ENCODE measurements at places on chromosomes 12 and 14. TPM values are rescaled to one million over a fixed set of nuclear protein-coding genes. Genes with fewer than 3 reads are reported as not detected.

DNA sequence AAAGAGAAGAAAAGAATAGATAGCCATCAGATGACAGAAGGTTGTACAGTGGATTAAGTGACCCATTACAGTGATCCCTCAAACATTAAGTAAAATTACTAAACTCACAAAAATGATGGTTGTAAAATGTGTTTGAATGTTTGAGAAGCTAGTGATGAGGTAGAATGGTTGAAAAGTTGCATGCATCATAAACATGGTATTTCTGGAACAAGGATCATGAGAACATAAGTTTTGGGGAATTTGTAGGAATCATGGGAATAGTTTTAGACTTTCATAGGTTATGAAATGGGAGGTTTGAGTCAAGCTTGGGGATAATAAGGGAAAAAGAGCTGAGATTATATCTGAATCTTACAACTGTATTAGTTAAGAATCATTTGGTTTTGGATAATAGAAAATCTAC is 34.1 kb upstream of the NEDD1 start:
- peak overlapping the region; percentile 66 for H3K27ac ChIP-seq
- H3K27me3 ChIP-seq: no peaks in the 10 kb centered on the region
- DNase-seq: peak; percentile 79
- H3K4me3 ChIP-seq: 0 out of 2 replicates have a peak overlapping the region, but pooled peaks have one; percentile 4
- H3K36me3 ChIP-seq: peaks cover 21% of the 10 kb centered on the region
- H3K4me1 ChIP-seq: peaks cover 70% of the 10 kb centered on the region

DNA sequence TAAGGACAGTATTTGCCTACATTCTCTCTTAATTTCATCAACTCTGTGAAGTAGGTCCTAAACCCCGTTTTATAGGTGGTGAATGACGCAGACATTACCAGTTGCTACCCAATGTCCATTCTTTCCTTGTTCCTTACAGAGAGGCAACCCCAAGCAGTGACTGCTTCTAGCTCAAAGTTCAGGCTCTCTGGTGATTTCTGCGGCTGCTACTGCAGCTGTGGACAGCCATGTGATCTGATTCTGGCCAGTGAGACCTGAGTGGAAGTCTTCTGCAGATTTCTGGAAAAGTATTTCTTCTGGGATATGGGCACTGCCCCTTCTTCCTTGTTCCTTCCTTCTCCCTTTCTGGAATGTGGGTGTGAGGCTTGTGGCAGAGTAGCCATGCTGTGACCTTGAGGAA is 82.9 kb downstream of the ARF6 start:
- H3K36me3 ChIP-seq: no peaks in the 10 kb centered on the region
- H3K4me1 ChIP-seq: peaks cover 74% of the 10 kb centered on the region
- H3K4me3 ChIP-seq: peak overlapping the region; percentile 45
- H3K27me3 ChIP-seq: peaks cover 4% of the 10 kb centered on the region
- peak overlapping the region; percentile 87 for H3K27ac ChIP-seq

GRCh38 chr12:49598527-49598926 is 6.9 kb downstream of the FAM186B start:
- no peaks in the 10 kb centered on the region for H3K4me1 ChIP-seq
- H3K27ac ChIP-seq: no peak overlapping the region
- no peaks in the 10 kb centered on the region for H3K27me3 ChIP-seq
- no peaks in the 10 kb centered on the region for H3K36me3 ChIP-seq

The GCH1 gene
- 0.41 TPM for total RNA-seq

DNA sequence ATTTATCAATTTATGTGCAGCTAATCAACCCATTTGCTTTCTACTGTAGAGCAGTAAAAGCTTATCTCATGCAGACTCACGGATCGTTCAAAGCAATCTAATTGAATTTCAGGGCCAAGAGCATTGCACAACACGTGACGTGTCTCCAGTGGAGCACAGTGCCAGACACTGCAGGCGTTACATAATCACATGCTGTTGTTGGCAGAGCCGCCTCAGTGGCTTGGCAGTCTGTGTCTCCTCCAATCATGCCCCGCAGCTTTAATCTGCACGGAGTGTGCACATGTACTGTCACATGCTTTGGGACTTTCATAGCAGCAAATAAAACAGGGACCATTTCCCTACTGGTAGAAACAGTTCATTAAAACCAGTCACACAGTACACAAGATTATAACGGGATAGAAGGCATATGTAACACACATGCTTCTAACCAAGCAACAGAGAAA is 309.3 kb downstream of the ITPR2 start:
- peak overlapping the region; percentile 64 for H3K27ac ChIP-seq
- peaks cover 9% of the 10 kb centered on the region for H3K4me1 ChIP-seq
- H3K4me3 ChIP-seq: peak overlapping the region; percentile 1
- H3K27me3 ChIP-seq: no peaks in the 10 kb centered on the region

GRCh38 chr14:70192915-70193314 is 4.2 kb upstream of the SLC8A3 start:
- no peak overlapping the region for H3K27ac ChIP-seq
- DNase-seq: no peak
- H3K36me3 ChIP-seq: no peaks in the 10 kb centered on the region

- H3K27me3 ChIP-seq: no peaks in the 10 kb centered on the region
- no peak overlapping the region for H3K27ac ChIP-seq
- peak; percentile 56 for DNase-seq
- no peak overlapping the region for H3K4me3 ChIP-seq
- no peaks in the 10 kb centered on the region for H3K36me3 ChIP-seq
These were observed 19.3 kb downstream of the CCDC62 start for GRCh38 chr12:122793685-122794106.

The NFATC4 gene
- 80.6 TPM for total RNA-seq

The DUSP16 gene
- 6.1 TPM for total RNA-seq

- H3K36me3 ChIP-seq: no peaks in the 10 kb centered on the region
- no peak for DNase-seq
- no peaks in the 10 kb centered on the region for H3K27me3 ChIP-seq
- H3K4me3 ChIP-seq: no peak overlapping the region
- no peak overlapping the region for H3K27ac ChIP-seq
- peaks cover 31% of the 10 kb centered on the region for H3K4me1 ChIP-seq
These were observed 1.3 kb upstream of the GNPTAB start for GRCh38 chr12:101832030-101832429.

GRCh38 chr14:73744874-73745529 is 30.8 kb upstream of the PNMA1 start:
- no peak overlapping the region for H3K4me3 ChIP-seq
- peaks cover 2% of the 10 kb centered on the region for H3K27me3 ChIP-seq
- H3K27ac ChIP-seq: peak overlapping the region; percentile 62
- no peak for DNase-seq
- H3K36me3 ChIP-seq: no peaks in the 10 kb centered on the region

DNA sequence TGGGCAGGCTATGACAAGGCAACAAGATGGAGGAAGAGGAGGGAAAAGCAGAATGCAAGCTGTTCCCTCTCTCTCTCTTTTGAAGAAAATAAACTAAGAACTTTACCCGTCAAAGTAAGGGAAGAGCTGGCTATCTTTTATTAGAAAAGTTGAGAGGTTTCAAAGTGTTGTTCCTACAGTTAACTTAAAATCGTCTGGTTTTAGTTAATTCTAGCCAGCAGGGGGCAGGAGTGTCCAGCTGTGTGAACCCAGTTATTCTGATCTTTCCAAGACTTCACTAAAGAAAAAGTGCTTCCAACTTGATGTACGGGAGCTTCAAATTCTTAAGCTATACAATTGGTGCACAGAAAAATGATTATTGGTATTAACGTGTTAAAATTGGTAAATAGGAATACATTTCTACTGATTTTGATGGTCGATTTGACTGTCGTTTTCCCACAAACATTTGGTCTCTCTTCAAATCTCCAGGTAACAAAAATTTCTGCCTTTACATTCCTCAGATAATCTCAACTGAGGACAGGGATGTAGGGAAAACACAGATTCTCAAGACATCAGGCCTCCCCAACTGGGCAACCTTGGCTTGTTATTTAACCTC is 28.4 kb upstream of the MON2 start:
- no peak overlapping the region for H3K27ac ChIP-seq
- peak; percentile 31 for DNase-seq
- H3K4me1 ChIP-seq: peaks cover 14% of the 10 kb centered on the region
- peaks cover 22% of the 10 kb centered on the region for H3K36me3 ChIP-seq

DNA sequence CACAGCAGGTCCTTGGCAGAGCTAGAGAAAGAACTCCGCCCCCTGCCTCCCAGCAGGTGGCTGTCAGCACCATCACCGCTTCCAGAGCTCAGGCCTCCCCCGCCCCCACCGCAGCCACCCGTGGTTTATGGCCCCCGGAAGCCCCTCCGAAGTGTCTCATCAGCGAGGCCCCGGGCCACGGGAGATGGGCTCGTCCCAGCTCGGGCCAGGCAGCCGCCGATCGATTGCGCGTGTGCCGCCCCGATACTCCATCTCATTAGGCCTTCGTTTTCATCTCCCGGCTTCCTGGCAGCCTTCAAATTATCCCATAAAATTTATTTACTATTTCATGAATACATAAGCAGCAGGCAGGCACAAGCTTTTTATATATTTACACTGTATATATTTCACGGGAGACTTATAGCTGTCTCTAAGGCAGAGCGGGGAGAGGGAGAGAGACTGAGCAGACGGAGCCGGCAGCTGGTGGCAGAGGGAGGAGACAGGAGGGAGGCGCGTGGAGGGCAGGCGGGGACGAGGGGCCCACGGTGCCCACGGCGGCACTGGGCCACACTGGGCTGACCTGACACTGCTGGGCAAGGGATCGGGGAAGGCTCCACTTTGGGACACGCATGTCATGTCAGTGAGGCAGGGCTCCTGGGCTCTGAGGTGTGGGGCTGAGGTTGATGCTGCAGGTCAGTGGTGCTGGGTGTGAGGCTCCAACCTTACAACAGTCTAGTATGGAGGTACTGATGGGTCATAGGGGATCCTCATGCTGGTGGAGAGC is 241.2 kb downstream of the RBM19 start:
- H3K4me1 ChIP-seq: peaks cover 31% of the 10 kb centered on the region
- H3K36me3 ChIP-seq: no peaks in the 10 kb centered on the region
- peaks cover under 1% of the 10 kb centered on the region for H3K27me3 ChIP-seq
- no peak overlapping the region for H3K4me3 ChIP-seq
- H3K27ac ChIP-seq: no peak overlapping the region

The IL31 gene
- total RNA-seq: not detected

DNA sequence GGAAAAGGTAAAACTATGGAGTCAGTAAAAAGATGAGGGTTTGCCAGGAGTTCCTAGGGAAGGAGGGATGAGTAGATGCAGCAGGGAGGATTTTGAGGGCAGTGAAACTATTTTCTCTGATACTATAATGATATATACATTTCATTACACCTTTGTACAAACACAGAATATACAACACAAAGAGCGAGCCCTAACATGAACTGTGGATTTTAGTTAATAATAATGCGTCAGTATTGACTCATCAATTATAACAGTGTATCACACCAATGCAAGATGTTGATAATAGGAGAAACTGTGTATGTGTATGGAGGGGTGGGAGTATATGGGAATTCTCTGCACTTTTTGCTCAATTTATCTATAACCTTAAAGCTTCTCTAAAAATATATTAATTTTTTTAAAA is 404.3 kb upstream of the NOVA1 start:
- no peaks in the 10 kb centered on the region for H3K27me3 ChIP-seq
- H3K36me3 ChIP-seq: peaks cover 6% of the 10 kb centered on the region
- no peak for DNase-seq
- H3K4me3 ChIP-seq: no peak overlapping the region
- H3K27ac ChIP-seq: no peak overlapping the region
- no peaks in the 10 kb centered on the region for H3K4me1 ChIP-seq

DNA sequence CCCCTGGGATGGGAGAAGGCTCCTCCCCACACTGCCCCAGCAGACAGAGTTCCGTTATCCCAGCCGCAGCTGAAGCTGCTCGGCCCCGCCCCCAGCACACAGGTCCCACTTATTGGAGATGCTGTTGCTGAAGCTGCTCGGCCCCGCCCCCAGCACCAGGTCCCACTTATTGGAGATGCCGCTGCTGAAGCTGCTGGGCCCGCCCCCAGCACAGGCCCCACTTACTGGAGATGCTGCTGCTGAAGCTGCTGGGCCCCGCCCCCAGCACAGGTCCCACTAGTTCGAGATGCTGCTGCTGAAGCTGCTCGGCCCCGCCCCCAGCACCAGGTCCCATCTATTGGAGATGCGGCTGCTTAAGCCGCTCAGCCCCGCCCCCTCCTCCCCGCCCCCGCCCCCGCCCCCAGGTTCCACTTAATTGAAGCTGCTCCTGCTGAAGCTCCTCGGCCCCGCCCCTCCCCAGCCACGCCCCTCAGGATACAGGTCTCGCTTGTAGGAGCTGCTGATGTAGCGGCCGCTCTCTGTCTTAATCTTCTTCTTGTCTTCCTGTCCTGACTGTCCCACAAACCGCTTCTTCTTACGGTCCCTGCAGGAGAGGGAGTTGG is 12.0 kb downstream of the CFAP73 start:
- no peak overlapping the region for H3K27ac ChIP-seq
- H3K27me3 ChIP-seq: peaks cover 2% of the 10 kb centered on the region
- peaks cover 12% of the 10 kb centered on the region for H3K4me1 ChIP-seq
- H3K4me3 ChIP-seq: no peak overlapping the region
